ENCODE measurements at places on chromosomes 2 and 18.

GRCh38 chr2:42725657-42726056 lies 38.3 kb downstream of the OXER1 start:
- DNase-seq, result no peak

DNA sequence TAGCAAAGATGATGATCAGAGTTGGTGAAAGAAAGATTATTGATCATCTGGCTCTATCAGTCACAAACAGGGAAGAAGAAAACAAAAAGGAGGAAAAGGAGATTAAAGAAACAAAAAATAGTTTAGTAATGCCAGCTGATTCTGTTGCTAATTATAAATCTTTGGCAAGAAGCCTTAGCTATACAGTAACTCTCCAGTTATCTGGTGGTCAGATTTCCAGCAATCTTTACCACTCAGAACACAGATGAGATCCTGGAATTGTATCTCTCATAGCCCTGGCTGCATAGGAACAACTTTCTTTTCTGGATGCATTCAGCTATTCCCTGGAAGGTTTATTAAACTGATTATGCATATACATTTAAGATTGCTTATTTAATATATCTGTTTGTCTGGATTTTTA lies 256.8 kb upstream of the ZEB2 start:
- no peak for DNase-seq

DNA sequence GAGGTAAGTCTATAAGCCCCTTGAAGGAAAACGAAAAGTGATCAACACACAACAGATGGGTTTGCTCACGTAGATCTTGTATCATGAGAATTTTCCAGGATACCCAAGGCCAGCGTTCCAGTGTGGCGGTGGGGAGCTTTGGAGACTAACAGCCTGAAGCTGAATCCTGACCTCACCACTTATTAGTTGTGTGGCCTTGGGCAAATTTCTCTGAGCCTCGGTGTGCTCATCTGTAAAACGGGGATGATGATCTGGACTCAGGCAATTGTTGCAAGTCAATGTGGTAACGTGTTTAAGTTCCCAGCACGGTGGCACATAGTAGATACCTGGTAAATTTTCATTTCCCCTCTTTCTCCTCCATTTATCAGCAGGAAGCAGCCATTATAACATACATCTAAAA lies 68.3 kb downstream of the VWA3B start:
- no peak for DNase-seq

DNA sequence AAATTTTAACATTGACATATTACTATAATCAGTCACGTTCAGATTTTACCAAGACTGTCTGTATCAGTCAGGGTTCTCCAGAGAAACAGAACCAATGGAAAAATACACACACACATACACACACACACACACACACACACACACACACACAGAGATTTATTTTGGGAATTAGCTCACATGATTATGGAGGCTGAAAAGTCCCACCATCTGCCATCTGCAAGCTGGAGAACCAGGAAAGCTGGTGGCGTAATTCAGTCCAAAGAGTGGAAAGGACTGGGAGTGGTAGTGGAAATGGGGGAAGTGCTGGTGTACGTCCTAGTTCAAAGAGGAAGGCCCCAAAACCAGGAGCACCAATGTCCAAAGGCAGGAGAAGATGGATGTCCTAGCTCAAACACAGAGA lies 166.4 kb downstream of the AKAIN1 start:
- no peak for DNase-seq

GRCh38 chr2:120522151-120522751 lies 176.3 kb downstream of the INHBB start:
- no peak for DNase-seq

DNA sequence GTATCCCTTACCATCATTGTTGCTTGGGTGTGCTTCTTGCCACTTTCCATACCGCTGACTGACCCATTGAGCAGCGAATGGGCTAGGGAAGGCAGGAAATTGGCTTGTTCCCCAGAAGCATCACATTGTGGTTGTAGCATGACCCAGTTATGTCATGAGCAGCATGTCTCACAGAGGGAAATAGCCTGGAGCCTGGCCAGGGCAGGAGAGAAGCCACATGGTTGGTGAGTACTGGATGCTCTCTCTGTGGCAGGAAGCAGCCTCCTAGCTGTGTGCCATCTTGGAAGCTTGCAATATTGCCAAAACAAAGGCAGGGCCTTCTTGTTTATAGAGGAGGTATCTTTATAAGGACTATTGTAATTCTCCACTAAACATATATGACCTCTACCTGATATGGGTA lies 482.6 kb downstream of the PIK3C3 start:
- DNase-seq, result no peak

DNA sequence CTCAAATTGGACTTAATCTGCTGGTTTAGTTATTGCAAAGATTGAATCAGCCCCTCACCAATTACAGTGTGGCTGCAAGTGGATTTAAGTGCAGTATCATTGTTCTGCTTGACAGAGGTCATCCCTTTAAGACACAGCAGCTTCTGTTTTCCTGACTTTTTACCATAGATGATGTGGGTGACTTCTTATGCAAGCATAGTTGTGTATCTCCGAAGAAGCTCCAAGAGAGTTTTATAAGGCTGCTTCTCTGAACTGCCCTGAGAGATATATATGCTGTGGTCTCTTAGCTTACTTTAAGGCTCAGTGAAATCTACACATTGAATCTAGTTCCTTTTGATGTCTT lies 3.5 kb downstream of the TRIB2 start:
- DNase-seq, result no peak

DNA sequence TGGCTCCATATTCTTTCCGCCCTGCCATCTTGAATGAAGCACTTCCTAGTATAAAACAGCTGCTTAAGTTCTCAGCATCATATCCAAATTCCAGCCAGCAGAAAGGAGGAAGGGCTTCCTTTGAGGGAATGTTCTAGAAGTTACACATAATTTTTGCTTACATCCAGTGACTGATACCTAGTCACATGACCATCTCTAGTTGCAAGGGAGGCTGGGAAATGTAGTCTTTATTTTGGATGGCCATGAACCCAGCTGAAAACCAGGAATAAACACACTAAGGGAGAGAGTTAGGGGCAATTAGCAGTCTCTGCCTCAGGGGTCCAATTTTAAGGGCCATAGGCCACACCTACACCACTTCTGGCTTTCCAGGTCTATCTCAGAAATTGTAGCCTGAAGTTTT lies 57.8 kb upstream of the LMAN1 start:
- DNase-seq, result no peak

DNA sequence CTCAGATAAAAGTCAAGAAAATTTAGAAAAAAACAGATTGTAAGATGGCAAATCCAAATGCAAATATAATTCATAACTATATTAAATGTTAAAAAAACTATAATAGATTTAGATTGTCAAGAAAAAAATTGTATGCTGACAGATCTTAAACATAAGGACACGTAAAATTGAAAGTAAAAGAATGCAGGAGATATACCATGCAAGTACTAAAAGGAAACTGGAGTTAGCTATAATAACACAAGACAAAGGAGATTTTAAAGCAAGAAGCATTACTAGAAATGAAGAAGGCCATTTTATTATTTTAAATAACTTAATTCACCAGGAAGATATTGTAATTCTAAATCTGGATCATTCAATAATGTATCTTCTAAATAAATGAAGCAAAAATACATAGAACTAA lies 48.3 kb downstream of the TTC21B start:
- DNase-seq, result no peak

GRCh38 chr2:232973796-232974195 lies 39.3 kb downstream of the NGEF start:
- DNase-seq, result no peak

- DNase-seq, result no peak
Measured at GRCh38 chr18:39701839-39702238, 2136.2 kb upstream of the CELF4 start.

DNA sequence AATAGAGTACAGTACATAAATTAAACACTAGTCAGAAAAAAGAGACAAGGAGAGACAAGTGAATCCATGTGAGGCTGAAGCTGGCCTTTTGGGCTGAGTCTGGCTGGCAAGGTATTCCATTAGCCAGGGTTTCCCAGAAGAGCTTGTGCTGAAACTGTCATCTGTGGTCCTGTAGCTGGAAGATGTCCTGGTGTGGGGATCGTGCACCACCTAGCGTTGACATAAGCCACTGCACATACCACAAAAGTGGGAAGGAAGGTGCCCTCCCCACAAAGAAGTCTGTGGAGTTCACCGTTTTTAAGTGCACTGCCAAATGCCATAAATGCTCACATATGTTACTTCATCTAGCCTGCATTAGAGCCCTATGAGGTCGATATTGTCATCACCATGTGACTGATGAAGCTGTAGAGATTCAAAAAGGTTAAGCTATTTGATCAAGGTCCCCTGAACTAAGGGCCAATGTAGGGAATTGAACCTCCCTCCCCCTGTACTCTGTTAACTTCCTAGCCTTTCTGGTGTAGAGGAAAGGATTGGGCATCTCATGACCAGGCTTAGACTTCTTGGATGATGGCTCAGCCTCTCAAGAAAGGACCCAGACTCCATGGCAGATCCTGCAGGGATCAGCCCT lies 31.9 kb upstream of the GALNT14 start:
- DNase-seq, result peak; percentile 13

GRCh38 chr2:110807522-110807921 lies 75.1 kb downstream of the ACOXL start:
- no peak for DNase-seq

GRCh38 chr2:168633200-168633599 lies 169.2 kb upstream of the NOSTRIN start:
- no peak for DNase-seq

- no peak for DNase-seq
Measured at GRCh38 chr18:51724790-51725721, 527.6 kb upstream of the MEX3C start.

DNA sequence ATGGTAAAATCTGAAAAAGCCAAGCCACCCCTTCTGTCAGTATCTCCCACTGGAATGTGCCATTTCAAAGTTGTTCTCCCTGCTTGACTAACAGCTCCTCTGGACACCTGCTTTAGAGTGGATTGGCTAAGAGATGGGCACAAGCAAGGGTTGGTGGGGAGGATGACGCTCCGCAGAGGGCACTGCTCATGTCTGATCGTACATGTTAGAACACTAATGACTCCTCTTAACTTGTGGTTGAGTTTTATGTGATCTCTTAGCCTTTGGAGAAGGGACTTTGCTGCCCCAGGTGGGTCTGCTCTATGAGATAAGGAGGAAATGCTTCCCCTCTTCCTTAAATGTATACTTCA lies 8.2 kb upstream of the KIAA2012 start:
- DNase-seq, result no peak

DNA sequence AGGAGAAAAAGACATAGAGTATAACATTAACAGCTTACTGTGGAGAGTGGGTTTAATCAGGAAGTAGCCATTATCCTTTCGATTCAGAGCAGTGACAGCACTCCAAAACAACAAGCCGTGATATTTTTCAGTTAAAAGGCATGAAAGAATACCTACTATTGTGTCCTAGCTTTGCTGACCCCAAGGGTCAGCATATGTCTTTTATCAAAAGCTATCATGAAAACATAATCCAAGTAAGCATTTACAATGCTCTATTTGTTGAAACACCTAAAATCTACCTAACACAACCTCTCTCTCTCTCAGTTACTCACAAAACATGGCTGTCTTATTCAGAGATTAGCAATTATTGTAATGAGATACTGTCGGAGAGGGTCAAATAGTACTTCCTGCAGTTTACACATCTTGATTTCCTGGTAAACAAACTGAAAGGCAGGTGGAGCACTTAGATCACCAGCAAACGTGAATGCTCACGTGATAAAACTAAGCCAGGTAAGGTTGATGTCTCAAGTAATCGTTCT lies 100.0 kb downstream of the BAZ2B start:
- no peak for DNase-seq

- DNase-seq, result no peak
Measured at GRCh38 chr18:36101943-36102342, 27.2 kb downstream of the SLC39A6 start.

DNA sequence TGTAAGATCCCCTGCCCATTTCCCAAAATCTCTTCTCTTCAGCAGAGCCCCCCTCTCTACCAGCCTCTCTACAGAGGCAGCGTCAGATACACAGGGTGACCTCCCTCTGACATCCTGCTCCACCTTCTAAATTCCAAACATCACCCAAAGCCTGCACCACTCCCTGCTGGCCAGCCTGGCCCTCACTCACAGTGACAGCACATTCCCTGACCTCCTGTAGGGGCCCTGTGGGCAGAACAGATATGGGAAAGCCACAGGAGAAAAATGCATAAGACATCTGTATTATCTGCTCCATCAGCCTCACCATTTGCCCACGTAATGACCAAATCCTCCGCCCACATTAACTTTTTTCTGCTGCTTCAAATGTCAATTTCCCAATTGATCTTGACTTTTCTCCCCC lies 40.6 kb downstream of the TRABD2A start:
- DNase-seq, result no peak

- no peak for DNase-seq
Measured at GRCh38 chr2:12861344-12861930, 144.7 kb downstream of the TRIB2 start.

DNA sequence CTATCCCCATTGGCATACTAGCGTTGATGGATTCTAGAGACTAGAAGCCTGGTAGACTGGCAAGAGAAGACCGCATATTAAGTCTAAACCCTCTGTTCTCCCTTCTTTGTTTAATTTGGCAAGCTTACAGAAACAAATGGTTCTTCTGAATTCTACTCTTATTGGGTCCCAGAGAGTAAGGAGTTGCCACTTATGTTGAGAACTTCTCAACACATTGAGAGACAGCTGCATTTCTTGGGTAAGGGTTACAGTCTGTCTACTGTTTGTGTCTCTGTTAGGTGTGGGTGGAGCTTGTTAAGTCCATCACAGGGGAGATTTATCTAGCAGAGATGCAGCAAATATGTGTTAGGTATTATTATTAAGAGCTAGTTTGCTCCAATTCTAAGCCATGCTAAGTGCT lies 435.8 kb upstream of the MEIS1 start:
- no peak for DNase-seq

GRCh38 chr2:241047253-241048010 lies 49.0 kb downstream of the SNED1 start:
- DNase-seq, result no peak

DNA sequence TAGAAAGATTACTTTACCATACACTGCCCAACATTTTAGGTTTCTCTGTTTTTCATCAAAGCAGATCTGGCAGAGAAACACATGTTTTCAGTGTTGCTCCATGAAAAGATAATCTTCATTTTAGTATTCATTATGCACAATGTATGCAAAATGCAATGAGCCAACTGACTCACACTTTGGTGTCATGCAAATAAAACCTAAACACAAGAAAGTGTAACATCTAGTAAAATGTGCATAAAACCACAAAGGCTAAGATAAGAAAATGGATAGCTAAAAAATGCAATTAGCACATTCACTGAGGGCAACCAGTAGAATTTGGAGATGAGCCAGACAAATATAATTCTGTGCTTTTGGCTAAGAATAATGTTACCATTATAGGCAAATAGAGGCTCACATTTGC lies 203.5 kb upstream of the UBE2E3 start:
- DNase-seq, result no peak
